CD4-positive, alpha-beta T cell treated with Interleukin-12 subunit alpha and Interleukin-12 subunit beta, for 1 hour (primary cell): ENCODE measurements at places on chromosomes 13 and 19.

DNA sequence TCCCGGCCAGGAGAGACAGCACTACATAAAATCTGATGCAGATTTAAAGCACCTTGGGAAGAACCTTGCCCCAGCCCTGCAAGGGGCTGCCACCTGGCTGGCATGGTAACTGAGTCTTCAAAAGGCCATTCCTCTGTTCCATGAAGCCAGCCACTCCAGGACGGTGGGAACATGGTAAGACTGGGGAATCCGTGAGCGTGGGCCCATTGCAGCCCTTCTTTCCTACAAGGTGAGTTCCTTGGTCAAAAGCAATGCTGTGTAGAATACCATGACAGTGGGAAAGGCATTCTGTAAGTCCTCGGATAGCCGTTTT, 121.3 kb downstream of the SOX1 start:
- DNase-seq, result no peak

DNA sequence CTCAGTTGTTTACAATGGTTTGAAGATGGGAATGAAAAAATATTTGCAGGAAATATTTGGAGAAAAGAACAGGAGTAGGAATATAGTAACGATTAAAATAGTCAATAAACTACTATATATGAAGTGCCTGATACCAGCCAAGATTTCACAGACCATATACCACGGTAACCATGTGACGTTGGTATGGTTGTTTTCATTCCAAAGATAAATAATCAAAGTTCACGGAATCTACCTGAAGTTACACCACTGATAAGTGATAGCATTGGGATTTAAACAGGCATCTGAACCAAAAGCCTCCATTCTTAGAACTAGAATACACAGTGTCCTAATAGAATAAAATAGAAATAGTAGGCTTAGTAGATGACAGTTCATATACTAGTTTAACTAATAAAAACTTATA, 123.5 kb downstream of the RBM26 start:
- DNase-seq, result no peak

DNA sequence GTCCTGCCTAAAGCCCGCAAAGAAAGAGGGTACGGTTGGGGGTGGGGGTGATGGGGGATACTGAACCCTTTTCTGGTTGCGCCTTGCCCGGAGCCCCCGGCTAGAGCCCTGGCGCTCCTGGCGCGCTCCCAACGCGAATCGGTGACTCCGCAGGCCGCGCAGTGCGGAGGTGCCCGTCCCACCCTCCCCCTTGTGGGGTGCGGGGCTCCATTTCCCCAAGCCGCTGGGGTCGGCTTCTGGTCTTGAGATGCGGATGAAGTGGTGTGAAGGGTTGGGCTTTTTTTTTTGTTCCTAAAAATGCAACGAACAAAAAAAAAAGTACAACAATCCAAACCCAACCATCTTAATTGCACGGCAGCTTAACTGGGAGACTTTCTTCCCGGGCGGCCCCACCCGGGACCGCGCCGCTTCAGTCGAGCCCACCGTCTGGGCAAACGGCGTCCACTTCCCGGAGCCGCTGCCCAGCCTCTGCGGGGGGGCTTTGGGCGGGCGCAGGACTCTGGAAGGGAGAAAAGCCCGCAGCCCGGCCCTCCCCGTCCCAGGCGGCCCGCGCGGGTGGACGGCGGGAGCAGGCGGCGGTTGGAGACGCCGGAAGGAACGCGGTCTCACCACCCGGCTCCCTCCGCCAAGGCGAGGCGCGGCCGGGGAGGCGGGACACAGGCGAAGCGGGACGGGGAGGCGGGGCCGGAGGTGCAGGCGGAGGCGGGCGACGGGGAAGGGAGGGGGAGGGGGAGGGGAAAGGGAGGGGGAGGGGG, 504 bp upstream of the TRIM13 start:
- DNase-seq, result peak; percentile 89

- no peak for DNase-seq
Measured at GRCh38 chr13:39881887-39882286, 226.4 kb downstream of the COG6 start.

GRCh38 chr13:27186295-27186694, 14.7 kb upstream of the USP12 start:
- no peak for DNase-seq

- no peak for DNase-seq
Measured at GRCh38 chr13:78680576-78681350, 21.8 kb upstream of the OBI1 start.

GRCh38 chr19:1259206-1259875, 9.8 kb upstream of the CIRBP start:
- DNase-seq, result peak; percentile 83

- DNase-seq, result peak; percentile 30
Measured at GRCh38 chr13:109610517-109610916, 175.9 kb downstream of the IRS2 start.

GRCh38 chr13:41497436-41497835, 40.1 kb downstream of the RGCC start:
- no peak for DNase-seq

- DNase-seq, result no peak
Measured at GRCh38 chr13:42751693-42752092, 29.7 kb upstream of the FAM216B start.

DNA sequence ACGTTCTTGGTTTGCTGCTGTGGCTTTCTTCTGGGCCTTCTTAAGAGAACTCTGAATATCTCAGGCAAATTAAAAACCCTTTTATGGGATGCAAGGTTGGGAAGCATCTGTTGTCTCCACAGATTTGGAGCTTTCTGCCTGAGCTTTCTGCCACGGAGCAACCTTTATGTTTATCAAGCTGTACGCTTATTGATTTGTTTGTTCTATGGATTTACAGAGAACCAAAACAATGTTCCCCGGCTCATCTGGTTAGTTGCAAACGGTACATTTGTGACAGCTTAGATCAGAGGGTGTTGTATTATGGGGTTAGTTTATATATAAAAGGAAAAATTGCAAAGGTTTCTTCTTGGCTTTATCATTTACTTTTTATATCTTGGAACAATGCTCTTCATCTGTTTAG, 479.6 kb downstream of the DIAPH3 start:
- DNase-seq, result no peak
